ENCODE measurements at places on chromosomes 2 and 18.

DNA sequence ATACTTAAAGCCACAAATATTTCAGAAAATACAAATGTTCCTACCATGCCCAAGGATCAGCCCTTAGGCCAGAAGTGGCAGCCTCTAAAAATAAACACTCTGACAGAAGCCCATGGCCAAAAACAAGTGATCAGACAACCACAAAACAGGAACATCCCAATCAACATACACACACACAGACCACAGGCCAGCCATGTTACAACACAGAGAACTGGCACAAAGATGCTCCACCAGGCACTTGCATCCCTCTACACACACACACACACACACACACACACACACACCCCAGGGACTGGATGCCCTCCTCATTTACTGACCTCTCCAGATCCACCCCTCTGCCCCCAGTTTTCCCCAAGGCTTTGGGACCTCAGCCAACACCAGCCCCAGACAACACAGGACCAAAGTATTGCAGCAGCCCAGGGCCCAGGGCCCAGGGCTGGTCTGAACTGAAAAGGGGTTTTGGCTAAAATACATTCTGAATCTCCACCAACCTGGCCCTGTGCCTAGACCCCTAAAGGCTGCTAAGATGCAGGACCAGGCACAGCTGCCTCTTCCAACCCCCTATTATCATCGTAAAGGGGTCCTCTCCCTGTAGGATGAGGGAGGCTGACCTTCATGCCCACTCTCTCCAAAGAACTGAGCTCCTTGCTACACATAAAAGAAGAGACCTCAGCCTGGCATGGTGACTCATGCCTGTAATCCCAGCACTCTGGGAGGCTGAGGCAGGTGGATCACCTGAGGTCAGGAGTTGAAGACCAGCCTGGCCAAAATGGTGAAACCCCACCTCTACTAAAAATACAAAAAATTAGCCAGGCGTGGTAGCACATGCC is 151.4 kb downstream of the TNS1 start:
- peak; percentile 22 for DNase-seq

DNA sequence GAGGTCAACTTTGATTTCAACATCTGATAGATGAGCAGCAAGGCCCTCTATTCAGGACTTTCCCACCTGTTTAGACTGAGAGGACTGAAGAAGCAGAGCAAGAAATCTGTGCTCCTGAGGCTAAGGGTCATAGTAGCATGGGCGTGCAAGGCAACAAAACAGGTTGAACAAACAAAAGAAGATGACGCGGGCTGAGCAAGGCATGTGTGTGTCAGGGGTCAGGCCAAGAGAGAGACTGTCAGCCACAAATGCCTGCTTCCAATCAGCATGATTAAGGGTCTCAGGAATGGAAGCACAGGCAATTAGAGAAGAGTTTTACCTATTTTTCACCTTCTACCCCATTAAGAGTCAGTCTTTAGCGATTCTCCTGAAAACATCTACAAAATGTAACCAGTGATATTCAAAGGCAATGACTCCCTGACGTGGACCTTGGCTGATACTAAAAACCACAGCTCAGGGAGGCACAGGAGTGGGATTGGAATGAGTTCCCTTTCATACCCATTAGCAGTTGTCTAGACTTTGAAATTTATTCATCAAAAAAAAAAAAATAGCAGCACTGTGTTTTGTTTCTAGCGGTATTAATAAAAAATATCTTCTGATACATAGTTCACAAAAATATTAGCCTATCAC is 81.9 kb downstream of the DYNAP start:
- DNase-seq, result no peak

GRCh38 chr2:238945433-238946150 is 97.7 kb downstream of the TWIST2 start:
- no peak for DNase-seq

- DNase-seq, result no peak
These were observed 38.0 kb downstream of the TMX3 start for GRCh38 chr18:68676913-68677312.

DNA sequence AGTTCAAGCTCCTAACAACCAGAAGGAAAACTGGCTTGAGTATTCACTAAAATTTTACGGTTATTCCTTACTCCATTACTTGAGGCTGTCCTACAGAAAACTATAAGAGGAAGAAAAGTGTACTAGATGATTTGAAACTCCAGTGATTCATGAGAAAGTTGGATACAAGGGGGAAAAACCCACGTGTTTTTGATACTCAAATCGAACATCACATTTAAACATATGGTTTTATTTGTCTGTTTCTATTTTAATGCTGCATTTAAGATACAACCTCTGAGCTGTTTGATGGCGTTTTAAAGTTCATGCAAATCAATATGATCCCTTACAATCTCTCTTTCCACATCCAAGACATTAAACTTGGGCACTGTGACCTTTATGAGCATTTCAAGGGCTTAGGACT is 125.1 kb upstream of the LMAN1 start:
- no peak for DNase-seq

- peak; percentile 27 for DNase-seq
These were observed 7.7 kb downstream of the ITGB1BP1 start for GRCh38 chr2:9415516-9416169.

GRCh38 chr2:60334610-60335009 is 218.8 kb downstream of the BCL11A start:
- DNase-seq, result no peak

GRCh38 chr18:68234131-68234530 is 480.8 kb downstream of the TMX3 start:
- DNase-seq, result no peak

DNA sequence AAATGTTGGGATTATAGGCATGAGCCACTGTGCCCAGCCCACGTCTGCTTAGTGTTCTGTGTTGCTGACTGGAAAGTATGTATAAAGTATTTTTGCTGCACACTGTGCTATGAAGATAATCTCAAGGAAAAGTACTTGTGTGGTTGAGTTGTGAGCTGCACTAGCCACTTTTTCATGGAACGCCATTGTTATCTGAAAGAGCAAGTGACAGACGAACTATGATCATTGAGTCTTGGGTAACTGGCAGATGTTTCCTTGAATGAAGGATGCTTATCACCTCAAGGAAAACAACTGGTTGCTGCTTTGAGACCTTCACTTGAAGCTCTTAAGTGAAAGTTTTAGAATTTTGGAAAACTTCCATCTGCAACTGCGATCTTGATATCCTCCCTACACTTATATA is 82.2 kb upstream of the KCTD1 start:
- DNase-seq, result no peak

- no peak for DNase-seq
These were observed 584.8 kb downstream of the TSN start for GRCh38 chr2:122340246-122340645.

- DNase-seq, result no peak
These were observed 19.3 kb downstream of the RBMS1 start for GRCh38 chr2:160474319-160474645.

- DNase-seq, result no peak
These were observed 409.4 kb upstream of the SYT4 start for GRCh38 chr18:43686709-43687108.

- no peak for DNase-seq
These were observed 23.2 kb upstream of the SLC35F6 start for GRCh38 chr2:26740890-26741302.

DNA sequence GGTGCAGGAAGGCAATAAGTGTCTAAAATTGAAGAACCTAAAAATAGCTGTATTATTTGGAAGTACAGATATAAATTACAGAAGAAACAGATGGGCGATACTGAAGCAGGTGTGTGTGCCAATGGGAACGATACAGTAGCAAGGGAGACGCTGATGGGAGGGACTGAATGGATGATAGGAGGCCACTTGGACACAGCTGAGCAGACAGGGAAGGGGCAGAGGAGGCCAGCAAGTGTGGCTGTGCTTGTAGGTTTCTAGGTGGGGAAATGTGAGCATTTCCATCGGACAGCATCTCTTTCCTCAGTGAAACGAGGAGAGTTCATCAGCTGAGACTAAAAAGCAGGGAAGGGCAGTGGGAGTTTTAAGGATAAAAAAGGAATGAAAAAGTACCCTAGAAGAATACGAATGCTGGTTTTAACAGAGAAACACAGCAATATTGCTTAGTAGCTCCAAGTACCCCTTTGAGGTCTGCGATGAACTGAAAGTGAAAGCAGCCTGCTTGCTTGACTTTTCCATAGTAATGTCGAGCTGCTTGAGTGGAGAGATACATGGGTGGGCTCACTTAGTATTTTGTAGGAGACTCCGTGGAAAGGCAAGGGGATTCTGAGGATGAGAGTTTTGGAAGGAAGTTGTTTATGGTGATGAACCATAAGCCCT is 91.7 kb upstream of the EPC2 start:
- DNase-seq, result no peak

DNA sequence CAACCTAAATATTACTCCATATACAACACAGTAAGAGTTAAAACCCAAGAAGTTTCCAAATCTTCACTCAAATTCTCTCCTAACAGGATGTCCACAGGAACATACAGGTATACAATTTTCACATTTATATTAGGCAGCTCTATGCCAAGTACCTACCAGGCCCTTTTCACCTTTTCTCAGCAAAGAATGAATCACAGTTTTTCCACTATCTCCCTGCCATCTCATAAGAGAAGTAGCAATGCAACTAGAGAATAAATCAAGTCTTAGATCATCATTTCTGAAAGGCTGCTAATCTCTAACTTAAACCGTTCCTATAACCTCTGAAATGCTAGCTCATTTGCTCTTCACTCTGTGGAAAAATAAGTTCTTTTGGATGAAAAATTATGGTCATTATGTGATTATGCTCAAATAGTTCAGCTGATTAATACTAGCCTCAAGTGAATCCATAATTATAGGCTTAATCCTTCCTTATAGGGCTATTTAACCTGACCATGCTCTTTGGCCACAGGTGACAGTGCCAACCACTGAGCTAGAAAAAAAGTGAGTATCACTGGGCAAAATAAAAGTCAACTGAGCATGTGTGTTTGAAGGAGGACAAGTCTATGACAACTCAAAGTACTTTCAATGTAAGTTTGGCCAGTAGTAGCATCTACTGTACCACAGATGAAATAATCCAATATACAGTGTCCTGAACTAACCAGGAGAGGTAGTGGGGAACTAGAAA is 79.7 kb downstream of the COBLL1 start:
- no peak for DNase-seq

GRCh38 chr18:45330170-45330594 is 285.1 kb upstream of the SLC14A2 start:
- DNase-seq, result no peak

DNA sequence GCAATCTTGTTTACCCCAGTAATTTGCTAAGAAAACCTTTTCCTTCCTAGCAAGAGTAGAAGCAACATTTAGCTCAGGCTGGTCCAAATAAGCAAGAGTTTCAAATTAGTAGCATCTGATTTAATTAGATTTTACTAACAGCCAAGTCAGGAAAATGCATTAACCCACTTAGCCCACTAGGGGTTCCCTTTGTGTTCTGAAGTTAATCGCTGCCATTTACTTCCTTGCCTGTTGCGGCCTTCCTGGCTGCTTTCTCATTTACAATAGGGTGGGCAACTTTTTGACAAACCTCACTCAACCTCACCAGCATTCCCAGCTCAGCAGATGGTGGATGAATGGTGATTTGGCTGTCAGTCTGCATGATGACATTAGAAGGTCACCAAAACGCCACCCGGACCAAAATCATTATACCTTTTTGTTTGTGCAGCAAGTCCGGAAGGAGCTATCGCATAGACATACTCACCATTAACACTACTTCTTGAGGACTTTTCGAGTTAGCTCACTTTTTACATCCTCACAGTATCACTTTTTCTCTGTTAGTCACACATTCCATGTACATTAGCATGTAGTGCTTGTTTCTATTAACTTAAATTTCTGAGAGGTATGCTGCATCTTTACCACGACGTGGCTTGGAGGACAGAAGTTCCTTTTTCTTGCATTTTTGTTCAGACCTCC is 101.5 kb upstream of the SETBP1 start:
- no peak for DNase-seq

DNA sequence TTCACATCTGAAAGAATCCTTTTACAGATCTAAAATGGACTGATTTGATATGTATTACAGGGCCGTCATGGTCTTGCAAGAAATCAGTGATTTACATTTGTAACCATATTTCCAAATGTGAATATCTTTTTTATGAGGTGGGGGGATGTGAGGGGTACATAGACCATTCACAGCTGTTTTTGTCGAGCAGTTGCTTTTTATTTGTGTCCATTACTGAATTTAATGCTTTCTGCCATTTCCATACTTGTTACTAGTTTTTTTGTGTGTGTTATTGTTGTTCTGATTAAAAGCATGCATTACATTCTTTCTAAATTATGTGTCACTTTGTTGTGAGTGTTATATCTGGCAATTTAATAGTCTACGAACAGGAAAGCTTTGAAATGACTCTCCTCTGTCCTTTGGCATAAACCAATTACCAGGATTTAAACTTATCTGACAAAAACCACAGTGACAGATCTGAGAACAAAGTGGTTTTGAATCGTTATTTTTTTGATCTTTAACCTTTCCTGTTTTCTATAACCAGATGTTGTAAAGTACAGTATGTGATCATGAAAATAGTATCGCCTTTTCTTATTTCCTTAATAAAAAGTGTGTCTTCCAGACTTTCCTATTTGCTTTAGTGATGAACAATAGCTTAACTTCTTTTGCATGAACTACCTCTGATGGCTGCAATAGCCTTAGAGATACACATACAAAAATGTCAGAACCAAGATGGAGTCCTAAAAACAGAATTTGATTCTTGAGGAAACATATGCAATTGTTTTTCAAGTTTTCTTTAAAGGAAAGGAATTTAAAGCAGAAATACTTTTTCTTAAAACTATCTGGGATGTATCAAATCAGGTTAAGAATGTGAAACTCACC is 354.2 kb upstream of the ACVR2A start:
- DNase-seq, result no peak

- no peak for DNase-seq
These were observed 146.0 kb downstream of the RHBDD1 start for GRCh38 chr2:226981791-226982326.

DNA sequence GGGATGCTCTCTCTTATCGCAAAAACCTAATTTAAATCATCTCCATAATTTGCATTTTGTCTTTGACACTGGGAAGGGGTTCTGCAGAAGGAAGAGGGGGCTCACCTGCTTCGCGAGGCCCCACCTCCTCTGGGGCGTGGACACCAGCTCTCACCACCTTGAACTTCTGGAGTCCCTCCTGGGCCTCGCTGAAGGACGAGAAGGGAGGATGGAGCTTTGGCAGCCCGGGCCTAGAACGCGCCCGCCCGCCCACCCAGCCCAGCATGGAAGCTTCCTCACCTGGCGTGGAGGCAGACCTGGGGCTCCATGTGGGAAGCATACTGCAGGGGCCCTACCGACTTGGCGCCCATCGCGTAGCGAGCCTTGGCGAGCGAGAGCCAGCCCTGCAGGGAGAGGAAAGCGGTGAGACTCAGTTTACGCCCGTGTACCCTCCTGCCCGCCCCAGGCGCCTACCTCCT is 1.1 kb upstream of the IMP4 start:
- DNase-seq, result no peak

- DNase-seq, result no peak
These were observed 28.0 kb upstream of the FOSL2 start for GRCh38 chr2:28364610-28365009.
